GM10248 (cell line): ENCODE measurements at places on chromosomes 6 and 20.

- peak; percentile 84 for DNase-seq
These were observed 24.7 kb downstream of the TTLL9 start for GRCh38 chr20:31894980-31895675.

DNA sequence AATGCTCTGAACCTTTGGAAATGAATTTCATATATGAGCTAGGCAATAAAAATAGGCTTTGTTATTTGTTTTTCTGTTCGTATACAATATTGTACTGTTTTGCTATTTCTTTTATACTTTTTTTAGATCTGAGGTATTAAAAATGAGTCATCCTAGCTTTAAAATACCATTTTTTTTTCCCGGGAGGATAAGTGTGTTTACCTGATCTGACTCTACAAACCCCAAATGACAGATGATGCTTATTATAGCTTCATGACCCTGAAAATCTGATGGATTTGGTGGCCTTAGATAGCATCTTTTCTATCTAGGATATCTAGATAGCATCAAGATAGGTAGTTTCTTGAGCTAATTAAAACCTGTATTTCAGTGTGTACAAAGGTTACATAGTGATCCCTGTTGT lies 206.4 kb downstream of the DTNBP1 start:
- no peak for DNase-seq

DNA sequence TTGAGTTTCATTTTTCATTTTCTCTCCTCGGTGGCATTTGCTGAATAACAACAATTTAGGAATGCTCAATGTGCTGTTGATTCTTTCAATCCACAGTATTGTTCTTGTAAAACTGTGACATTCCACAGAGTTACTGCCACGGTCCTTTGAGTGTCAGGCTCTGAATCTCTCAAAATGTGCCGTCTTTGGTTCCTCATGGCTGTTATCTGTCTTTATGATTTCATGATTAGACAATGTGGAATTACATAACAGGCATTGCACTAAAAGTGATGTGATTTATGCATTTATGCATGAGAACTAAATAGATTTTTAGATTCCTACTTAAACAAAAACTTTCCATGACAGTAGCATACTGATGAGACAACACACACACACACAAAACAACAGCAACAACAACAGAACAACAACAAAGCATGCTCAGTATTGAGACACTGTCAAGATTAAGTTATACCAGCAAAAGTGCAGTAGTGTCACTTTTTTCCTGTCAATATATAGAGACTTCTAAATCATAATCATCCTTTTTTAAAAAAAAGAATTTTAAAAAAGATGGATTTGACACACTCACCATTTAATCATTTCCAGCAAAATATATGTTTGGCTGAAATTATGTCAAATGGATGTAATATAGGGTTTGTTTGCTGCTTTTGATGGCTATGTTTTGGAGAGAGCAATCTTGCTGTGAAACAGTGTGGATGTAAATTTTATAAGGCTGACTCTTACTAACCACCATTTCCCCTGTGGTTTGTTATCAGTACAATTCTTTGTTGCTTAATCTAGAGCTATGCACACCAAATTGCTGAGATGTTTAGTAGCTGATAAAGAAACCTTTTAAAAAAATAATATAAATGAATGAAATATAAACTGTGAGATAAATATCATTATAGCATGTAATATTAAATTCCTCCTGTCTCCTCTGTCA lies 88.1 kb downstream of the SNAP25 start:
- no peak for DNase-seq

DNA sequence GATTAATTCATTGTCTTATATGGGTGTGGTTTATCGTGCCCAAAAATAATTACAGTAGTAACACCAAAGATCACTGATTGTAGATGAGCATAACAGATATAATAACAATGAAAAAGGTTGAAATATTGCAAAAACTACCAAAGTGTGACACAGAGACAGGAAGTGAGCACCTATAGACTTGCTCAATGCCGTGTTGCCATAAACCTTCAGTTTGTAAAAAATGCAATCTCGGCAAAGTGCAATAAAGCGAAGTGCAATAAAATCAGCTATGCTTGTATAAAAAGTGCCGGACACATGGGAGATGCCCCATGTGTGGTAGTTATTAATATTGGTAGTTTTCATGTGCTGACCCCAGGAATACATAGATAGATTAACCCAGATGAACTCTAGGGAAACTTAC lies 192.6 kb downstream of the NRN1 start:
- no peak for DNase-seq

DNA sequence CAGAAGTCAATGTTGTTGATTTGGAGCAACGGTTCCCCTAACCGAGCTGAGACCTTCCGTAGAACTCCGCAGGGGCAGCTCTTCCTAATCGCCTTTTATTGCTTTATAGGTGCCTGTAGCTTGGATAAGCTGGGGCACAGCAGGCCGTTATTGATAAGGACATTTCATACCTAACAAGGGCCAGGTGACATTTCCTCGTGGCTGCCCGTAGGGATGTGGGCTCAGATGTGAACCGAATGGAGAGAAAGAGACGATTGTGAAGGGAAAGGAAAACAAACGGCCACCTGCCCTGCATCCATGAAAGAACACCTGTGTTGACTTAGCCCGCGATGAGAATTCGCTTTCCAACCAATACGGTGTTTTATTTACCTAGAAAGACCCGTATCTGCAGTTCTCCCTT lies 53.3 kb upstream of the DACT2 start:
- no peak for DNase-seq

- DNase-seq, result no peak
These were observed 191.1 kb upstream of the CITED2 start for GRCh38 chr6:139565591-139565990.

GRCh38 chr6:33672808-33673207 lies 38.7 kb downstream of the UQCC2 start:
- peak; percentile 65 for DNase-seq
